ENCODE measurements at places on chromosomes 6 and 20.

DNA sequence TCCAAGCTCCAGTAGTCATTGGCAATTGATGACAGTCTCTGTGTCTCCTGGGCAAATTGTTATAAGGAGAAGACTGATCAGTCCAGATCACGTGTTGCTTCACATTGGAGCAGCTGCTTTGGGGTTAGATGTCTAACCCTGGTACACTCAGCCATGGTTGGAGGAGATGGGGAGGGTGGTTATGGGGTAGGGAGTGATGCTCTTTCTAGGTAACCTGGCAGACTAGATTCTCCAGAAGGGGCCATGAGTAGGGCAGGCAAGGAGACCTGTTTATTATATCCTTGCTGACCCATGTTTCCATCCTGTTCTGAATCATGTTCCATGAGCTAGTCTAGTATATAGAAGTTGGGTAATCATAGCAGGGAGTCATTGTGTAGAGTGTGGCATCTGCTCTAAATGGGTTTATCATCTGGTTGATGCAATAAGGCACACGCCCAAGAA lies 50.8 kb upstream of the BACH2 start:
- no peak for DNase-seq

- no peak for DNase-seq
Measured at GRCh38 chr6:6909111-6909510, 198.7 kb upstream of the RREB1 start.

- DNase-seq: no peak
Measured at GRCh38 chr20:18056174-18057100, 1.3 kb downstream of the OVOL2 start.

DNA sequence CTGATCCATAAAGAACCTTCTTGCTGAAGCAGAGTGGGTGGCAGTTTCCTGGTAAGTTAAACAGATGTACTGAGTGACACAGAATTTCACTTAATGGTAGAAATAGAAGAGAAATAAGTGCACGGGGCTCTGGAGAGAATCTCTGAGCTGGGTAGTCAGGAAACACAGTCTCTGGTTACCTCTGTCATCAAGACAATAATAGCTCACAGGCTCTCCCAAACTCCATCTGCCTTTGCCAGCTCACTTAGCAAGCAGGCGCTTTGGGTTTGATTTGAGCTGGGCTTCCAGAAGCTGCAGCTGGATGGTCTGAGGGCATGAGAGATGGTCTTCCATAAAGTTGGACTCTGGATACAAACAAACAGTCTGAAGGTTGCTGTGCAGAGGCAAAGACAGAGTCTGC lies 39.6 kb upstream of the PRSS35 start:
- no peak for DNase-seq

GRCh38 chr6:20375436-20375835 lies 26.2 kb upstream of the E2F3 start:
- DNase-seq: no peak

DNA sequence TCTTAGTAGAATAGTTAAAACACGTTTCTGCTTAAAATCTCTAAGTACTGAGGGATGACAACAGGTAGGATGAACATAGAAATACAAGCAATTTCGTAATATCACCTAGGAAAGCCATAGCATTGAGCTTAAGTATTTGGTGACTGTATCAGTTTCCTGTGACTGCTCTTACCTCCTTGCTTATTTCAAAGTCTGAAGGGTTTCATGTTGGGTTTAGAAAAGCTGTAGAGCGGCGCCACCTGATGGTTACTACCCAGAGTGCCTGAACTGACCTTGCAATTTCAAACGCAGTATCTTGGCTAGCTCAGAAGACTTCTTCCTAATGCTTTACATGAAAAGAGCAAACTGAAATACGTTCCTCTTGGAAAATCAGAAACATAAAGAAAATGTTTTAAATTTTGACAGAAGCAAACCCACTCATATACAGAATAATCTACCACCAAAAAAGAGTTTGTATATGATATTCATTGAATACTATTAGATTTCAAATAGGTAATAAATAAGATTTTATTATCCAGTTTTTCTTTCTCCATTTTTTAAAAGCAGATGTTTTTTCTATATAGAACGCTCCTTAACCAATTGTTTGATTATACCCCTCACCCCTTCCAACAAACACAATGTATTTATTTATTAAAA lies 82.3 kb upstream of the RIPOR2 start:
- DNase-seq: no peak

- DNase-seq: no peak
Measured at GRCh38 chr6:169539176-169539897, 162.5 kb downstream of the WDR27 start.

DNA sequence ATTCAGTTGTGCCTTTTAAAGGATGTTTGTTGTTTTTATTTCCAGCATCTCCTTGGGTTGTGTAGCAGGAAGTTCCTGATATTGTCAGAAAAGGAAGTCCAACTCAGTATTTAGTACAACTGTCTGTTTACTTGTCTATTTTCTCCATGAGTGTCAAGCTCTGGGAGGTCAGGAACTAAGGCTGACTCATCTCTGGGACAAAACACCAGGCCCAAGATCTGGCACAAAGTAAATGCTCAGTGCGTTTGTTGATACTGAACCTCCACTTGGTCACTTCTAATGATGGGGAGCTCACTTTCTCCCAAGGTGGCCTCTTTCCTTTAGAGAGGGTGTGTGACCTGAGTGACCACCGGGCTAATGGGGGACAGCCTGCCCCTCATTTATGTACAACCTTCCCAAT lies 12.6 kb upstream of the PIGU start:
- no peak for DNase-seq

- DNase-seq: no peak
Measured at GRCh38 chr20:4375881-4376280, 345.8 kb upstream of the PRND start.

GRCh38 chr6:43490523-43490939 lies 13.2 kb downstream of the TJAP1 start:
- no peak for DNase-seq
